CD4-positive, alpha-beta T cell treated with Interleukin-4 for 1 hour (primary cell): ENCODE measurements at places on chromosomes 6 and 20.

DNA sequence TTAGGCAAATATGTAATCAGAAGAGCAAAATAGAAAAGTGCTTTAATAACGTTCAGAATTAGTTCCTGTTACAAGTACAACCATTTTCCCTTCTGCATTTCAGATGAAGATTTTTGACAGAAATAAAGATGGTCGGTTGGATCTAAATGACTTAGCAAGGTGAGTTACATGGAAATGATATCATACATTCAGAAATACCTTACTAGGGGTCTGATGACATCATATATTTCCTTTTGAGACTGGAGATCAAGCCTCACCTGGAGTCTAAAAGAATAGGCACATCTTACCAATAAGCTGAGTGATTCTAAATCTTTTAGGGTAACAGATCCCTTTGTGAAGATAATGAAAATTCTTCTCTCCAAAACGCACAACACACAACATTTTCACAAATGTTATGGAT, 29.8 kb downstream of the SCGN start:
- DNase-seq = no peak

DNA sequence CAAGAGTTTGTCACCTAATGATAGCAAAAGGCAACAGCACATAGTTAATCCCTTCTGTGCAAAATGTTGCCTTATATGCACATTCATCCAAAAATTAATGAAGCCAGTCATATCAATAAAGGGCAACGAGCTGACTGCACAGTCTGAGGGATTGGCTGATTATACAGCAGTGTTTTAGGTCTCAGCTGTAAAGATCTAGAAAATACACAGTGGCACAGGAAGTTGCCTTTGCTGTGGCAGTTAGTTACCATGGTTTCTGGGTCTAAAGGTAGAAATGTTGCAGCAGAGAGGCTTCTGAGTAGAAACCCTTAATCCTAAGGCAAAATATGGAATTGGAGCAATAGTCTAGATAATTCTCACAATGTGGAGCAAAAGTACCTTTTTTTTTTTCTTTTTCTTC, 89.7 kb downstream of the SMPDL3A start:
- no peak for DNase-seq

- DNase-seq = no peak
Observed at GRCh38 chr6:82361631-82362030, 2.0 kb upstream of the TPBG start.

DNA sequence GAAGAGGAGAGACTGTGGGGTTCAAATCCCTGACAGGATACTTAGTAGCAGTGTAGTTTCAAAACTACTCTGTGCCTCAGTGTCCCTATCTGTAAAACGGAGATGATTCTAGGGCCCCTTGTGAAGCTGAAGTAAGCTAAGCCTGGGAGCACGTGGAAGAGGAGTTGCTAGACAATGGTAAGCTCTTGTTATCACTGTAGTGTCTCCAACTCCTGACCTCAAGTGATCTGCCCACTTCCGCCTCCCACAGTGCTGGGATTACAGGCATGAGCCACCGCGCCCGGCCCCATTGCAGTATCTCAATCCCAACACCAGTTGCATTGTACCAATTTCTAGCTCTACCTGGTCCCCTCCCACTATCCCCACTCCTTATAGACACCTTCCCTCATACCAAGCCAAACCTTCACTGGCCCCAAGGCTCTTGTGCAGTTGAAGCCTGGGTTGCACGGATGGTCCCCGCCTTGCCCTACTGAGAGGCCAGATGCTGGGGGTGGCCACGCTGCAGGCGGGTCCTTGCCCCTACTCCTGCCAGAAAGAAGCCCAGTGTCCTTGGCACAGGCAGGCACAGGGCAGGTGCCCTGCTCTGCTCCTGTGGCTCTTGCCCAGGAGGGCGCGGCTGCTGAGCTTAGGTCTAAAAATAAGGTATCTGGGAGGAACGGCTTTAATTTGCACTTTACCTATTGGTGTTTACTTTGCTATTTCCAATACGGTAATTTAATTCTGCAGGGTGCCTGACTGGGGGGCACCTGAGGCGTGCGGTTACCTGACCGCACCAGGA, 118.1 kb downstream of the VEGFA start:
- no peak for DNase-seq

- DNase-seq = no peak
Observed at GRCh38 chr6:75219263-75219662, 13.4 kb upstream of the COL12A1 start.

DNA sequence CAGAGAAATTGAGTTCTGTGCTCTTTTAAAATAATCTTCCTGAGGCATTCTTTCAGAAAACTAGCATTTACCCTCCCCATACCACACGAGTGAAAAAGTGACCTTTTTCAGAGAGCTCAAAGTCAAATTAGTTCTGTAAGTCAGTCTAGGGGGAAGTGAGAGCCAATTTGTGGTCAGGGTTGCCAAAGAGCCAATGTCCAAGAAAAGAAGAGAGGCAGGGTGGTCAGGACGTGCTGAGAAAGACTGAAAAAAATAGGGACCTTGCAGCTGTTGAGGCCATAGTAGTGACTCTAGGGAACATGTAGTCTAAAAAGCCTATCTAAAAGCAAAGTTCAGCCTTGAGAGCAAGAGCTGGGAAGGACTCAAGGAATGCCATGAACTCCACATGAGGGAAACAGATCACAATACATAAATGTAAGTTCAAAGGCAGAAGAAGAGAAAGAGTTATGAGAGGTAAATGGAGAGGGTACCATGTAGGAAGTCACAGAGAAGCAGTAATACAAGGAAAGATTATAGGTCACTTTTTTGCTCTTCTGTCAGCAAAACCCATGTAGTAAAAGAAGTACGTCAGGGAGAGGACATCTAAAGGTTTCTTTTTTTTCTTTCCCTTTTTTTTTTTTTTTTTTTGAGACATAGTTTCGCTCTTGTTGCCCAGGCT, 565.1 kb upstream of the FLRT3 start:
- DNase-seq = no peak

- DNase-seq = no peak
Observed at GRCh38 chr20:52953020-52953419, 19.1 kb upstream of the TSHZ2 start.

- DNase-seq = no peak
Observed at GRCh38 chr6:22413681-22414311, 117.0 kb upstream of the PRL start.

DNA sequence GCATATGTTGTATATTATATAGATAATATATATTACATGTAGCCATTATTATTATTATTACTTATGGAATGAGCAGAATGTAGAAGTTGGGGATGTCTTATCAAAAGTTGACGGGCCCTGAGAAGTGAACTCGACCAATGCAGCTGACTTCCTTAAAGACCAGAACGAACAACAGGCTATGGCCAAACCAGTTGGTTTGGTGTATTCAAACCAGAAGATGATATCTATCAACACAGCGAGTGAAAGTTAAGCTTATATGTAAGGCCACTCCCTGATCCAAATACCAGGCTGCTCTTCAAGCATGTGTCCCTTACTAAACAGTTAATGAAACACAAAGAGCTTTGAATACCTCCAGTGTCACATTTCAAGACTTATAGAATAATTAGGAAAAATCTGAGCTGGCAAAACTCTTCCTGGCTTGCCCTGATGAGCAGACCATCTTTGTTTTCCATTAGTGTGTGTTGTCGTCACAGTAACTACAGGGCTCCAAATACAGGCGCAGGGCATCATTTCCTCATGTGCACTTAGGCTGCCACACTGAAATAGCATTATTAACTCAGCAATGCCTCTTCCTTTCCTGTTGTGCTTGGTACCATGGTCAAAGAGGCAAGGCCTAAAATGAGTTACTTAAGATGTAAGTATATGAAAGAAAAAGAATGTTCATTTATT, 6.6 kb downstream of the FILIP1 start:
- DNase-seq = no peak

GRCh38 chr6:146587459-146587858, 11.3 kb upstream of the ADGB start:
- no peak for DNase-seq

- no peak for DNase-seq
Observed at GRCh38 chr6:20325641-20326421, 75.8 kb upstream of the E2F3 start.

- DNase-seq = no peak
Observed at GRCh38 chr6:151247490-151247889, 7.7 kb downstream of the AKAP12 start.

DNA sequence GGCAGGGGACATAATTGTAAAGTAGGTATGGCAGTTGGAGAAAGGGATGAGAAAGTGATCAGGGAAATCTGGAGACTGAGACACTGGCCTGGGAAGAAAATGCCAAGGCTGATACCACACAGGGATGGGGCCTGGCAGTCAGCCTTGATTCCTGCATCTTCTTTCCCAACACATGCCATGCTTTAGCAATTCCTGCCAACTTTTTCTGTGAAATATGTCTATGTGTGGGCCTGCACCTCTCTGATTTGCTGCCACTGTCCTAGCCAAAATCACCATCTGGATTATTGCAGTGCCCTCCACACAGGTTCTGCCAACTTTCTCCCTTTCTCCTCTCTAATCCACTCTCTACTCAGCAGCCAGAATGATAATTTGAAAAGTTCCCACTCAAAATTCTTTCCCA, 759.8 kb upstream of the CITED2 start:
- DNase-seq = no peak

GRCh38 chr6:108609276-108609769, 48.6 kb downstream of the FOXO3 start:
- no peak for DNase-seq

DNA sequence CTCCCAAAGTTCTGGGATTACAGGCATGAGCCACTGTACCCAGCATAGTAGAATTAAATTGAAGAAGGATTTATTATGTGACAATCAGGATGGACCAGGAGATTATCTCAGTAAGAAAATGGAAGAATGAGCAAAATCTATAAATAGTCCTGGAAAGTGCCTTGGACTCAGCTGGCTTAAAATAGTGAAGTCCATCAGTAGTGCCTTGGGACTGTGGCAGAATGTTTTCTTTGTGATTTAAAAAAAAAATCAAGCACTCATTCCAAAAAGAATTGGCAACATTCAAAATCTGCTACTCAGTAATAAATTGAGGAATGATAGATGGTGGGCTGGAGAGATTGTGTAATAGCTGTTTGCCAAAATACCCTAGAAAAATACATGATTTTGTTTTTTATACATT, 37.0 kb upstream of the MAS1 start:
- no peak for DNase-seq

- no peak for DNase-seq
Observed at GRCh38 chr6:12339808-12340487, 49.8 kb downstream of the EDN1 start.

- no peak for DNase-seq
Observed at GRCh38 chr6:73566954-73567591, 46.2 kb upstream of the EEF1A1 start.

- no peak for DNase-seq
Observed at GRCh38 chr6:115091461-115091860, 748.6 kb upstream of the HS3ST5 start.

GRCh38 chr6:164243949-164244348, 829.4 kb downstream of the QKI start:
- DNase-seq = no peak

DNA sequence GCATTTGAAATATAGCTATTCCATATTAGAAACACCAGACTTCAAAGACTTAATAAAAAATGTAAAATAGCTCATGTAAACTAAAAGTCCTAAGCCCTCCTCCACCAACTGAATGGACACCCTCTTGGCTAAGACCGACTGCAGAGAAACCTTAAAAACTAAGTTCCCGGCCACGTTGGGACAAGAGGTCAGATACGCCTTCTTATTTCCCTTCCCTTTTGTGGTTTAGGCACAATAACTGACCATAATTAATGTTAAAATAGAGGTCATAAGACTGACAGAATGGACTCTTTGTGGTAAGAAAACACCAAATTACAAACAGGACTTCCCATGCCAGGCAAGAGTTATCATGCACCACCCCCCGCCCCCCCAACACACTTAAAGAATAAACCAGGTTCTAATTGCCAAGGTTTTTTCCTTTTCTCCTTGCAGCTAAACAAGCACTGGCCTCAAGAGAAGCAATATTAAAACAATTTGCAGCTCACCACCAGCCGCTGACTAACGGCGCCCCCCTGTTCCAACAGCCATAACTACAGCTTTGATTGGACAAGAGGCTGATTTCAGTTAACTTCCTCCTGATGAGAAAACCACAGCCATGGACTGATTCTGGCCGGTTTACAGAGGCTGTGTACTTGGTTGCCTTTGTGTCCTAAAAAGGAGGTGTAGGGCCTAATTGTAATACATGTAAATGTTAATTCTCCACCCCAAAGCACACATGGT, 10.7 kb upstream of the LAMP5 start:
- DNase-seq = no peak

DNA sequence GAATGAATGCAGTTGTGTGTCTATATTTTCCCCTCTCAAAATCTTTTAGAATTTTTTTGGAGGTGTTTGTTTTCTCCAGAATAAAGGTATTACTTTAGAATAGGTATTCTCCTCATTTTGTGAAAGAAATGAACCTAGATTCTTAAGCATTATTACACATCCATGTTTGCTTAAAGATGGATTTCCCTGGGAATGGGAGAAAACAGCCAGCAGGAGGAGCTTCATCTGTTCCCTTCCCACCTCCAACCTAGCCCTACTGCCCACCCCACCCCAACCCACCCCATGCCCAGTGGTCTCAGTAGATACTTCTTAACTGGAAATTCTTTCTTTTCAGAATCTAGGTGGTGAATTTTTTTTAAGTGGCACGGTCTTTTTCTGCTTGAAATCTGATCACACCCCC, 127.8 kb downstream of the CD109 start:
- DNase-seq = no peak

DNA sequence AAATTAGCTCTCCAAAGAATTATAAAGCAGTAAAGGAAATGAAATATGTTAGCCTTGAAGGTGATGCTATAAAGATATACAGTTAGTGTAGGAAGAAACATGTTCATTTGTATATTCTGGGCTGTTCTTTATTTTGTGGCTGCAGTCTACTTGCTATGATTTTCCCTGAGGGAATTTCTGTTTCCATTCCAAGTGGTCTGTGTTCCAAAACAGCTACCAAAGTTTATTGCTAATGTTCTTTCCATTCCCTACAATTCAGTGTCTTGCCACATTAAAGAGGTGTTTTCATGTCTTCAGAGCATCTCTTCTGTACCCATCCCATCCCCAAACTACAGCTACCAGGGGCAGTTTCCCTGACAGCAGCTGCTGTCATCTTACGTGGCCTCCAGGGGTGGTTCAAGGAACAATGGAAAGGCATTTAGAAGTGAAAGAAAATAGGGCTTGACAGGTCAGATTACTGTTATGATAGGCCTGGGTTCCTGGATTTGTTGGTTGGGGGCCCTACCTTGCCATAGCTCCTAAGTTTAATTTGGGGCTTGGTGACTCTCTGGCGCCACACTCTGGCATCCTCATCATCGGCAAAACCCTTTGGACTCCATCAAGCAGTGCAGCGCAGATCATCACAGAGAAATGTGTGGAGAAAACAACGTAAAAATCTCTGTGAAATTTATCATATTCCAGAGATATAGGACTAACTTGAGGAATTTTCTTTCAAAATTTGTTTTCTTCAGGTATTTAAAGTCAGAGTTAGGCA, 33.8 kb upstream of the AIG1 start:
- peak; percentile 53 for DNase-seq

GRCh38 chr20:33099843-33100538, 20.5 kb downstream of the BPIFB4 start:
- no peak for DNase-seq

- DNase-seq = no peak
Observed at GRCh38 chr6:38283734-38284362, 355.9 kb downstream of the BTBD9 start.
